Esophagus mucosa (tissue), 1 donor: ENCODE measurements at places on chromosomes 5 and 9. TPM values are rescaled to one million over a fixed set of nuclear protein-coding genes. Genes with fewer than 3 reads are reported as not detected.

Gene SLC6A18
- total RNA-seq = not detected

Gene CARD9
- 0.80 TPM for total RNA-seq

Gene MYOT
- not detected for total RNA-seq

Gene TICAM2
- 1.2 TPM for total RNA-seq

Gene IL9
- total RNA-seq = not detected

Gene GABRA1
- not detected for total RNA-seq

Gene SOHLH1
- not detected for total RNA-seq

Gene SLC34A3
- 0.68 TPM for total RNA-seq

Gene DCANP1
- not detected for total RNA-seq

Gene IL3
- not detected for total RNA-seq

Gene OTP
- not detected for total RNA-seq

Gene C9orf153
- 0.12 TPM for total RNA-seq

Gene IL13
- total RNA-seq = not detected

Gene N4BP3
- 16.5 TPM for total RNA-seq
